ENCODE measurements at places on chromosomes 5 and 9.

GRCh38 chr5:131488463-131488862 is 146.6 kb downstream of the RAPGEF6 start:
- DNase-seq: no peak

DNA sequence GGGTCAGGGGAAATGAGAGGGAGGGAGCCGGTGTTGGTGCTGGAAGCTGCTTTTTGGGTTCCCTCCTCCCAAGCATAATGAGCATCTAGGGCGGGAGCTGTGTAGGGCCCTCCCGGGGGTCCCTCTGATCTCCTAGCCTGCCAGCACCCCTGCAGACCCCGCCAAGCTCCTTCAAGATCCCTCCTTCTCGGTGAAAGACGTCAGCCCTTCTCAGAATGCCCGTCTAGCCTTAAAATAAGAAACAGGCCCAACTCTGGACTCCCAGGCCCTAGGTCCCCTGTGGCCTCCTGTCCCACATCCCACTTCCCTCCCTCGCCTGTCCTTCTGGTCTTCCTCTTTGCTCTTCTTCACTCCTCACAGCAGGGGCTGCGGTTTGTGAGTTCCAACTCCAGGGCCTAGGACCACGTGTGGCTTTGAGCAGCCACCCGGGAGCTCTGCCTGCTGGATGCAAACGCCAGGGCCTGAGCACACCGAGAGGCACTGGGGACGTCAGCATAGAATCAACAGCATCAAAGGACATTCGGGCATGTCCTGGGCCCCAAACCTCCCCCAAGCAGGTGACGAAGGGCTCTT is 8.8 kb upstream of the SCGB3A1 start:
- DNase-seq: no peak

DNA sequence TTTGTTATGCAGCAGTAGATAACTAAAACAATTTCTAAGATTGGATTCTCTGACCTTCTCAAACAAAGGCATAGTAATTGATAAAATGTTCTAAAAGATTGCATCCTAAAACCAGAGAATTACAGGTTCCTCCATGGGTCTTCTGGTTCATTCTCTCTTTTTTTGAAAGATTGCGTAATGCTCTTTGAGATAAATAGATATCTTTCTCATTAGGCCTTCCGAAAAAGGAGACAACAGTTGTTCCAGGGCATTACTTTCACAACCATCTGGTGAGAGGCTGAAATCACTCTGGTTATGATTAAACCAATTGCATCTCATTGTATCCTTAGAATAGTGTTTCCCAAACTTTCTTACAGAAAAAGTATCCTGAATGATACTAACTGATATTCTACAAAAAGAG is 174.7 kb upstream of the NREP start:
- DNase-seq: no peak

GRCh38 chr9:89603767-89604665 is 796 bp upstream of the GADD45G start:
- no peak for DNase-seq

- DNase-seq: no peak
Measured at GRCh38 chr5:159915904-159916840, at the start of gene ADRA1B. TSS of gene ADRA1B (plus strand) at chr5:159916482. CDS start at chr5:159916906, 424 bp downstream.
